ENCODE measurements at places on chromosomes 12 and 14.
A peak's percentile ranks its signal among the peaks of the same experiment; 100 is the strongest.

DNA sequence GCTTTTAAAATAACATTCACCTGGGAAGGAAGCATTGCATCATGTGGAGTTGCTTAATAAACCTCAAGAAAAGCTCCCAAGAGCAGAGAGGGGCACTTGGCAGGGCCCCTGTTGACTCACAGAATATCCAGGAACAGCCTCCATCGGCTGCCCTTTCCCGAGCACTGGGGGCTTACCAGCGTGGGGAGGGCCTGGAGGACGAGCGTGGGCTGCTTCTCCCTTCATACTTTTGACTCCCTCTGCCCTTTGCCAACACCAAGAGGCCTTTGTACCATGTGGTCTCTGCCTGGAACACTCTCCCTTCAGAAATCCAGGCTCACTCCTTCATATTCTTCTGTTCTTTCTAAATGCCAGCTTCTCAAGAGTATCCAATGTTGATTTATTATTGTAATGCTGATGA lies 492.1 kb upstream of the TMEM132C start:
- DNase-seq = no peak

DNA sequence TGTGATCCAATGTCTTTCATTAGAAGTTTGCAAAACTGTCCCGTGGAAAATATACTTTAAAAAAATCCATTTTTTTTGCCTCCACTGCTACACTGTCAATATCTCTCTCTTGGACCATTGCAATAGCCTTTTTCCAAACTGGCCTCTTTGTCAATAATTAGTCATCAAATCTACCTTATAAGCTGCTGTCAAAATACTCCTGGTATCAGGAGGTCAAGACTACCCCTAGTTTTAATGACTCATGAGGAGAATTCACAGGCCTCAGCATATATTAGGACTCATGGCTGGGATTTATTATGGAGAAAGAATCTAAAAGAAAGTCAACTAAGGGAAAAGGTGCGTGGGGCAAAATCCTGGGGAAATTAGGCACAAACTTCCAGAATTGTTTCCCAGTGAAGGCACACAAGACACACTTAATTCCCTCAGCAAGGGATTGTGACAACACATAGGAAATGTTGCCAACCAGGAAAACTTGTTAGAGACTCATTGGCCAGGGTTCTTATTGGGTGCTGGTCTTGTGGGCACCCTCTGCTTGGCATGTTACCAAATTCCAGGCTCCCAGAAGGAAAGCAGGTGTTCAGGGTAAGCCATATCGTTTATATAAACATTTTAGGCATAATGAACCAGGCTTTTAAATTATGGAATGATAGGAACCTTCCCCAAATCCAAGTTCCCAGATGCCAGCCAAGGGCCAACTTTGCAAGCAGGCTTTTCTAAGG lies 56.1 kb downstream of the TMEM117 start:
- DNase-seq = no peak

- no peak for DNase-seq
Observed at GRCh38 chr12:1531153-1531653, 63.2 kb downstream of the FBXL14 start.

GRCh38 chr14:32074887-32075572 lies 2.1 kb upstream of the ARHGAP5 start:
- no peak for DNase-seq

DNA sequence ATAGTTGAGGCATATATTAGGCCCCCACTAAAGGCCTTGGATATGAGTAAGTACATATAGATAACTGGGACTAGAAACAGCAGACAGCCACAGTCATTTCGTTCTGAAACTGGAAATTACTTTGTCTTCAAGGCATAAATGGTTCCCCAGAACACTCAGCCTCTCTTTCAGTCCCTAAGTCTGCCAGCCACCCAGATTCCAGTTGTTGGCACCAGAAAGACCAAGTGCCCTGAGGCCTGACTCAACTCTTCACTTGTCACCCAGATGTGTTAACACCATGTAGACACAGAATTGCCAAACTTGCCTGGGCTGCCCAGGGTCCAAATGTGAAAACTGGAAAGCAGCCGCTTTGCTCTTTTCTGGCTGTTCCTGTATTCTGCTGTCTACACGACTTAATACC lies 3.0 kb upstream of the LGALS3 start:
- DNase-seq = no peak

- DNase-seq = no peak
Observed at GRCh38 chr14:20797164-20797563, 5.5 kb downstream of the RNASE1 start.

DNA sequence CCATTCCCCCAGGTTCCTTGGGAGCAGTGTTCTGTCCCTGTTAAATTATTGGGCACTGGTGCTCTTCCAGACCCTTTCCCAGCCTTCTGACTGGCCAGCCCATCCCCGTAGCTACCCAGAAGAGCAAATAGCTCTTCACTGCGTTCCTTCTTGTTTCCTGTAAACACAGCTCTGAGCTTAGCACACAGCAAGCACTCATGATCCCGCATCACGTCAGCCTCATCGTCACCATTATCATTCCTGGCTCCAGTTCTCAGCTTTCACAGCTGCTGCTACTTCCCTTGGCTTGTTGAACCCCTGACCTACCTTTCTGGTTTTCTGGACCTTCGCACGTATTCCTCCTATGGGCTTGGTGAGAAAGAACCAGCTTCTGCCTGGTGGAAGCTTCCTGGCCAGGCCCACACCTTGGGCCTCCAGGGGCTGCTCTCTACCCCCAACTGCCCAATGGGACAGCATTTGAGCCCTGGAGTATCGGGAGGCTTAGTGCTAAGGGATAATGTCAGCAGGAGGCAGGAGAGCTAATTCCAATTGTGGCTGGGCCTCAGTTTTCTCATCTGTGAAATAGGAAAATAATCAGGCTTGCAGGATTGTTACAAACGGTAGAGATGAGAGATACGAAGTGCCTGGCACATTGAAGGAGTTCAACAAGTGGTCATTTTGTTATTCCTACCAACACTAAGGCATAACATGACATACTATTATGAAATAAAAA lies 22.6 kb upstream of the PAPOLA start:
- no peak for DNase-seq

GRCh38 chr14:74176400-74176793 lies 62.9 kb upstream of the VSX2 start:
- no peak for DNase-seq

DNA sequence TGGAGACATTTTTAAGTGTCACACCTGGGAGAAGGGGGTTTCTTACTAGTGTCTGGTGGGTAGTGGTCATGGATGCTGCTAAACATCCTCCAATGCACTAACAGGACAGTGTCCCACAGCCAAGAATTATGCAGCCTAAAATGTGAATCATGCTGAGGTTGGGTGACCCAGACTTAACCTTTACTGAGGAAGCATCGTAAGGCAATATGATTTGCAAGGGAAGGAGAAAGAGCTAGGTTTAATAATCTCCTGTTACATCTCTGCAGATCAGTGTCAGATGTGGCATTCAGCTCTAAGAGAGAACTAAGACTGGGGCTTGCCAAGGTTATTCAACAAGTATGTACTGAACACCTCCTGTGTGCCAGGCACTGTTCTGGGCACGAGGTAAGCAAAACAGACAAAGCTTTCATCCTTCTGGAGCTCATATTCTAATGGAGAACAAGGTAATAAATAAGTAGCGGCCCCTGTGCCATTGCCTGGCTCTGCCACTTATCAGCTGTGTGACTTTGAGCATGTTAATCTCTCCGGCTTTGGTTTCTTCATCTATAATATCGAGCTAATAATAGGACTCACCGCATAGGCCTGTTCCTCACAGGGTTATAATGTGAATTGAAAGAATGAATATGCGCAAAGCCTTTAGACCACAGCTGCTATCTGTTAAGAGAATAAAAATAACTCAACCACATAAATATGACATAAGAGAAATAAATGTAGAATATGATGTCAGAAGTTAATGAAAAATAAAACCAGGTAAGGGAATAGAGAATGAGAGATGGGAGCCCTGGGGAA lies 13.5 kb upstream of the GOLGA5 start:
- no peak for DNase-seq

- DNase-seq = no peak
Observed at GRCh38 chr12:90631591-90632212, 323.3 kb downstream of the CCER1 start.

DNA sequence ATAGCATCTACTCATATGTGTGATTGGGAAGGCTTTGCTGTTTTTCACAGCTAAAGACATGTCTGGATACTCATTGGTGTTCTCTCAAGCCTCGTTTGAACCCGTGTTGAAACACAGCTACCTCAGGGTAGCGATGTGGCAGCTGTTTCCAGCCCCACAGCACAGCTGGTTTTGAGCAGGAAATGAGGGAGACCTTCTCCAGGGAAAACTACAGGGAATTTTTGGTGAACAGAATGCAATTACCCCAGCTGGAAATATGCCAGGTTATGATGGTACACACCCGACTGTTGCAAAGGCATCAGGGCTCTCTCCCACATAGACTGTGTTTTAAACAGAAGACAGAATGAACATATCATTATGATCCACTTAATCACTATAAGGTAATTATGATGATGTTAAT lies 828.9 kb downstream of the VRK1 start:
- DNase-seq = no peak

DNA sequence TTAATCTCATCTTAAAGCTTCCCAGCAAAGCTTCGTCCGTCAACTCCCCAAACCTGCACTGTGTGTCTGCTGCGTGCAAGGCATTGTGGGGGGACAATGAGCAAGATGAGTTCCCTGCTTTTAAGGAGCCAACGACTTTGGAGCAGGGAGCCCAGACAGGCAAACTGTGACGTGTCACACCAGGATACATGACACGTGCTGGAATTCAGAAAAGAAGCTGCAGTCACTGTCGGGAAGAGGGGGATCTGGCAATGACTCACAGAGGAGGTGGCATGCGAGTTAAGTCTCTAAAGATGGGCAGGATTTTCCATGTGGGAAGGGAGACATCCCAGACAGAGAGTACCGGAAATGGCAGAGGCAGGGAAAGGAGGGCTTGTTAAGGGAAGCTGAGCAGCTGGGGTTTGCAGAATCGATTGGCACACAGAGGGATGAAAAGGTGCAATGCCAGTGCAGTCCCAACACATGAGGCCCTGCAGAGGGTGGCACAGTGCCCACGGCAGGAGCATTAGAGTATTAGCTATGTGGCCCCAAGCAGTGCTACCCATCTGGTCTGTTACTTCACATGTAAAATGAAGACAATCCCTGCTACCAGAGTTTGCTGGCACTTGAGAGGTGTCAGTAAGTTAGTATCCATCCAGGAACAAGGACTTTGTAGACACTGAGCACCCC lies 52.9 kb downstream of the SETD3 start:
- DNase-seq = no peak

DNA sequence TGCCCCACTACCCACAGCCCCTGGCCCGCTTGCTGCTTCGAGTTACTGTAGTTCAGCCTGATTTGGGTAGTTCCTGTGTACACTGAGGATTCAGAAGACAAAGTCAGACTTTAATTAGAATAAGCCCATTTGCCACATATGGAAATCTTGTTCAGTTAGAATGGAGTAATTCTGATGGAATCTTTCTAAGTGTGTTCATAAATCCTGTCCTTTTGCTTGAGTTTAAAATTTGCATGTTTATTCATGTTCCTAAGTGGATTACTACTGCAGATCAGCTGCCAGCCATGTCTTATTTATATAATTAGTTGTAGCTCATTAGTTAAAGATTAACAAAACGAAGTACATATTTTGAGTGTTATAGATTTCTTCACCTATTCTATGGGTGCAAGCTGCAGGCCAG lies 504.5 kb downstream of the PCNX1 start:
- DNase-seq = no peak

- DNase-seq = peak; percentile 24
Observed at GRCh38 chr12:674272-674781, 11.1 kb upstream of the NINJ2 start.

GRCh38 chr12:53972152-53972702 lies 699 bp upstream of the HOXC11 start:
- no peak for DNase-seq

GRCh38 chr12:57093415-57094207 lies 4.7 kb downstream of the NAB2 start:
- DNase-seq = peak; percentile 44

GRCh38 chr12:100716945-100717732 lies 77.4 kb upstream of the ANO4 start:
- no peak for DNase-seq

DNA sequence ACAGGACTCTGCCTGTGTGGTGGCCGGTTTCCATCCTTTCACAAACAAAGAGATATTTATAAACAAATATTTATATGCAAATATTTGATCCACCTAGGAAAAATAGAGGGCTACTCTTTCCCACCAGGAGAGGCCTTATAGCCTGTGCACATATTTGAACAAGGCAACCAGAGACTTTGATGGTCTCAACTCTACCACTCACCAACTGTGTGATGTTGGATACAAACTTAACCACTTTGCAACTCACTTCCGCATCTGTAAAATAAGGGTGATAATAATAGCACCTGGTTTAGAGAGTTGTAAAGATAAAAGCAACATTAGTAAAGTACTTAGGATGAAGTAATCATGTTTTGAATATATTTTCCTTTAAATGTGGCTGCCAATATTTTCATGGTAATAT lies 1.5 kb upstream of the CLEC12A start:
- DNase-seq = no peak

GRCh38 chr14:100713705-100714104 lies 13.0 kb upstream of the DLK1 start:
- DNase-seq = no peak

- DNase-seq = no peak
Observed at GRCh38 chr12:98751580-98752115, 106.6 kb downstream of the APAF1 start.

DNA sequence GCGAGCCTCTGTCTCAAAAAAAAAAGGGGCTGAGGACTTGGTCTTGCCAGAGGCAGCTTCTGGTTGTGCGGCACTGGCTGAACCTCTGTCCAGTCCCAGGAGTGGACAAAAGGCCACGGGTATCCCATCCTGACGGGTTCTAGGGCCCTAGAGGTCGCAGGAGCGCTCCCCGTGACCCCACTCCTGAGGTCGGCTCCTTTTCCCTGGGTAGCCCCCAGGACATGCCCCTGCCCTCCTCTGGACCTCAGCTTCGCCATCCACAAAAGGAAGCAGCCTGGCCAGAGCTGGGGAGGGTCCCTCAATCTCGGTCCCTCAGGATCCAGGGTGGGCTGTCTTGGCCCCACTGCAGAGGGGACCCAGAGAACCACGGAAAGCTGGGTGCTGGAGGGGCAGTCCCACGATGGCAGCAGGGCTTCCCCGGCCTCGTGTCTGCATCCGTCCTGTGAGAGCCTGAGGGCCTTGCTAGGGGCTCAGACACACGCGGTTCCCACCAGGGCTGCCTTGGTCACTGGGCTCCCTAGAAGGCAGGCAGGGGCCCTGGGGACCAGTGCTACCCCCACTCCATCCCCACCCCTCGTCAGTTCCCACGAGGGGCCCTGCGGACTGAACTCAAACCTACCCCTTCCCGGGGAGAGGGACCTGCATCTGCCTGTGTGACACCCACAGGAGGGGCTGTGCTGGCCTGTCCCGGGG lies 31.1 kb downstream of the ASCL4 start:
- DNase-seq = no peak

DNA sequence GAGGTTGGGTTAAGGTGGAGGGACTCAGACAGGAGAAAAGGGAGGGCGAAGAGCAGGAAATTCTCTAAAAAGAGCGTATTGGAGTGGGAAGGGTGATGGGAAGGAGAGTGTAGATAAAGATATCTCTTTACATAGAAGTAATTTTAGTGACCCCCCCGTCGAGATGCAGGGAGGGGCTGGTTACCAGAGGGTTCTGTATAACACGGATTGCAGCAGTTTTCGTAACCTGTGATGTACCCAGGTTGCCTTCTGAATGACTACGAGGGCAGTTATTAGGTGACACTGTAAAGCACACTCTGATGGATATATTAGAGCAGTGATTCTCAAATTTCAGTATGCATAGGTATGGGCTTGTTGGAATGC lies 443 bp downstream of the DNAL1 start:
- no peak for DNase-seq

- no peak for DNase-seq
Observed at GRCh38 chr12:2273288-2273687, 220.5 kb downstream of the CACNA1C start.

- no peak for DNase-seq
Observed at GRCh38 chr14:69845787-69846186, 33.4 kb upstream of the SMOC1 start.

All from stimulated activated CD8-positive, alpha-beta memory T cell treated with anti-CD3 and anti-CD28 coated beads, Interleukin-4, amount 100 ng/mL, for 1 hour (primary cell).